ENCODE measurements at places on chromosomes 13 and 19. TPM values are rescaled to one million over a fixed set of nuclear protein-coding genes. Genes with fewer than 3 reads are reported as not detected.

ZNF790 gene
- 0.46 TPM for polyA plus RNA-seq

ITGBL1 gene
- not detected for polyA plus RNA-seq

LRG1 gene
- polyA plus RNA-seq: 14.4 TPM

ERICH4 gene
- not detected for polyA plus RNA-seq

GTF2F2 gene
- polyA plus RNA-seq: 8.1 TPM

CCDC122 gene
- polyA plus RNA-seq: 0.52 TPM

MEIS3 gene
- 0.36 TPM for polyA plus RNA-seq

- no peak for DNase-seq
Measured at GRCh38 chr19:38671654-38672053, 24.2 kb downstream of the ACTN4 start.

DNA sequence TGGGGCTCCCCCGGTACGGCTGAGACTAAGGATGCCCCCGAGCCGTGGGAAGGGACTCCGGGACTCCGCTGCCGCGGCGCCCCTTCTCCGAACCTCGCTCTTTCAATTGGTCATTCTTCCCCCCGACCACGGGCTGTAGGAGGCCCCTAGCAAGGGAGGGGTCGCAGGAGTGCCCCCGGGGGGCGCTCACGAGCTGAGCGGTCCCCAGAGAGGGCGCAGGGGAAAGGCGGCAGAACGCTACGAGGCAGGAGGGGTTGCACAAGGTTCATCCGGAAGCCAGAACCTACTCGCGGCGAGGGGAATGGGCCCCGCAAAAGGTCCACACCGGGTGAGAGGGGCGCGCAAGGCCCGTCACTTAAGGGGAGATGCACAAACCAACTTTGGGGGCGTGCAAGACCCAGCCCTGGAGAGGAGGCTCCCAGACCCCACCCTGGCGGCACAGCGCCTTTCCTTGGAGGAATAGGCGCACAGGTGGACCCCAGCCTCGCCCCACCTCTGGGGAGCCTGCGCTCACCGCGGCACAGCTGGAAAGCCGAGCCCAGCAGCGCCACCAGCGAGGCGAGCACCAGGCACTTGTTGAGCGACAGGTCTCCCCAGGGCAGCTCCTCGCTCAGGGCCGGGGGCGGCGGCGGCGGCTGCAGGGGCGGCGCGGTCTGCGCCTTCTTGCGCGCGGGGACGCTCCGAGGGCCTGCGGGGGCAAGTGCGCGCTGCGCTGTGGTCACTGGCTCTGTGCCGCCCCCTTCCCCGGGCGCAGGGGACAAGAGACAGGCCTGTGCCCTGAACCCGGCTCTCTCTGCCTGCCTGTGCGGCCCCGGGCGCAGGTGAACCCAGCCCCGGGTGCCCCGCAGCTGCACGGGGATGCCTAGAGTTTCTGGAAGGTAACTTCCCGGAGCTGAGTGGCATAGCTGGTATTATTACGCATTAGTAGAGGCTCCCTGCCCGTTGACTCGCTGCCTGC is 2.8 kb downstream of the JSRP1 start:
- no peak for DNase-seq

- no peak for DNase-seq
Measured at GRCh38 chr13:29101409-29101808, 281.3 kb downstream of the MTUS2 start.

GRCh38 chr19:40600570-40601133 is 517 bp upstream of the LTBP4 start:
- DNase-seq: no peak

DNA sequence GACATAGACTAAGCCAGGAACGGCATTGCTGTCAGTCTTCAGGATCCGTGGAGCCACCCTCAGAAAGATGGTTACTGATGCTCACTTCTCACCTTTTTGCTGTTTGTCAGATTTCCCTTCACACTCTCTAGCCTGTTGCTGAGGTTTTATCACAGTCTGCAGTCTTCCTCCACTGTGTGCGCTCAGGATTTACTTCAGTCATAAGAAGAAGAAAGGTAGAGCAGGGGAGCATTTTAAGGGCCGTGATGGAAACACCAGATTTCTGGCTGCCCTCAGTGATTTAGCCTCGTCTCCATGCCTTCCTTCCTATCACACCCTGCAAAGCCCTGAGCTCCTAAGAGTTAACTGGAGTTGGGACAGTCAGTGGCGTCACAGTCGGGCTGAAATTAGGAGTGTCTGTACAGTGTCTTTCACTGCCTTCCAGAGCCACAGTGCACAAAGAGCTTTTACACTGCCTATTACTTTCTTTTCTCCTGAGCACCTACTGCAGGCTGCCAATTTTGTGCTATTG is 60.0 kb upstream of the GPR183 start:
- DNase-seq: no peak

DNA sequence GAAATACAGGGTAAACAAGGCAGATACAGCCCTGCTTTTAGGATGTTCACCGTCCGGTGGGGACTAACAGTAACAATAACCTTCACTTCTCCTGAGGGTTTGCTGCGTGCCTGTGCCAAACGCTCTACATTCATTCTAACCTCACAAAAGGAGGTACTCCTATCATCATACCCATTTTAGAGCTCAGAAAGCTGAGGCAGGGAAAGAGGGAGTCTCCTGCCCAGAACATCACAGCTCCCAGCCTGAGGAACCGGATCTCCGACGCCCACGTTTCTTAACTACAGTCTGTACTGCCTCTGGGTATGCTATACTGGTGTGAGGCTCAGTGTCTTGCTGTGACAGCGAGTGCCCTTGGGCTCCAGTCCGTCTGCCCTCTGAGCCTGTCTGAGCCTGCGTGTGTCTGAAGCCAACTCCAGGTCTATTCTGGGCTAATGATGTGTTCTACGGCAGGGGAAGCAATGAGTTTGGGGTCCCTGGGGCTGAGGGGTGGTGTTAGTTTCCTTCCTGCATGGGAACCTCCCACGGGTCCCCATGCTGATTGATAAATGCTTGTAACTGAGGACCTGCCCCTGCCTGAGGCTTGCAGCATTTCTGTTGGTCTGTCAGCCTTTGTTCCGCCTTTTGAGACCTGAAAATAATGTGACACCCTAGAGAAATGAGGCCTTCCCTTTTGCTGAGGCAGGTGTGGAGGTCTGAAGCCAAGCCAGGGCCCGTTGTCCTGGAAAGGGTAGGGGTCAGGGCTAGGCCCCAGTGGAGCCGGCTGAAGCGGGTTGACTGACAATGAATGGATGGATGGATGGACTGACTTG is 4.9 kb downstream of the LIPE start:
- DNase-seq: no peak

DNA sequence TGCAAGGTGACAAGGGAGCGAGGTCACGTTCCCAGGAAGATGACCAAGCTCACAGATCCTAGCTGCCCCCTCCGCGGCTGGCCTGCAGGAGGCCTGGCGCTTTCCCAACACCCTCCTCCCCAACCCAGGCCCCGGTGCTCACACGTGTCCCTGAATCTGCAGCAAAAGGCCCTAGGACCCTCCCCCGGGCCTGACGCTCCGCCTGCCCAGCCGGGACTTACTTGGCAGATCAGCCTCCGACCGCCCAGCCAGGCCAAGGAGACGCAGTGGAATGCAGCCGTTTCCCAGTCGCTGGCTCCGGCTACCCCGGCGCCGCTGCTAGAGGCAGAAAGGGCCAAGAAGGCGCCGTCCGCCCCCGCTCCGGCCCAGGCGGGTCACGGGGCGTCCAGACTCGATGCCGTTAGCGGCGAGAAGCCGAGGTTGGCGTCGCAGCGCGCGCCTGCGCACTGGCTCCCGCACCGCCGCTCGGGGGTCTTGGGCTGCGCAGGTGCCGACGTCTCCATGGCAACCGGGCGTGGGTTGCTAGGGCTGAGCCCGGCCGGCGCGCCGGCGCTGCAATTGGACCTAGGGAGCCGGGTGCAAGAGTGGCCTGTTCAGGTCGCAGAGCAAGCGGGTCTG is at the start of gene PNMA8A:
Gene PNMA8A (minus strand): TSS at position 448 of the 618 bp plus-strand sequence. CDS start 528 bp downstream, outside the sequence.
- DNase-seq: no peak

DNA sequence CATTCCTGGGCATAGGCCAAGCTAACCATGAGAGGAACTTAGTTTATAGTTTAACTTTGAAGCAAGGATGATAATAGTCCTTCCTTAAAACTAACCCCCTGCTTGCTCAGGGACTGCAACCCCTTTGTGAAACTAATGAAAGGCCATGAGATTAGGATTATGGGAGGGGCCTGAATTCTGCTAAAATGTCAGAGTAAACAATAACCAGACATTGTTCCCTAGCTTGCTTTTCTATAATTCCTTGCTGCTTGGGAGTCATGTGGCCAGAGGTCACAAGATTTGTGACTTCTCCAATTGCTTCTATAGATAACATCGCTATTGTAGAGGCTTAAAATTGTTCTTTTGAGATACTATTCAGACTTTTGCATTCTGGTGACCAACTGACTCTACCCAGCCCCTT is 634.0 kb downstream of the TBC1D4 start:
- DNase-seq: no peak

DNA sequence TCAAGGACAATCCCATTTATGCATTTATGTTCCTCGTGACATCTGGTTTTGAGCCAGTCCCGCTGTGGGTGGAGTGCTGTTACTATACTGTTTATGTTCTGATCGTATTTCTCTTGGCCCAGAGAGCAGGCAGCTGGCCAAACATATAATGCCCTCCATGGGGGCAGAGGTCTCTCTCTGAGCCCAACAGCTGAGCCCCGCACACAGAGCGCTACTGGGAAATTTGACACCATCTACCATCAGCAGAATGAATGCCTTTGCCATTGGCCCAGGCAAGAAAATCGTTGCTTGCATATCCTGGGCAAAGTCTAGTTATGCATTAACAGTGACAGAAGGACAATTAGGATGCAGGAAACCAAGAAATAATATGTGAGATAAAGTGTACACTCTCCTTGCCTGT is 126.8 kb upstream of the CACNA1A start:
- DNase-seq: no peak

DNA sequence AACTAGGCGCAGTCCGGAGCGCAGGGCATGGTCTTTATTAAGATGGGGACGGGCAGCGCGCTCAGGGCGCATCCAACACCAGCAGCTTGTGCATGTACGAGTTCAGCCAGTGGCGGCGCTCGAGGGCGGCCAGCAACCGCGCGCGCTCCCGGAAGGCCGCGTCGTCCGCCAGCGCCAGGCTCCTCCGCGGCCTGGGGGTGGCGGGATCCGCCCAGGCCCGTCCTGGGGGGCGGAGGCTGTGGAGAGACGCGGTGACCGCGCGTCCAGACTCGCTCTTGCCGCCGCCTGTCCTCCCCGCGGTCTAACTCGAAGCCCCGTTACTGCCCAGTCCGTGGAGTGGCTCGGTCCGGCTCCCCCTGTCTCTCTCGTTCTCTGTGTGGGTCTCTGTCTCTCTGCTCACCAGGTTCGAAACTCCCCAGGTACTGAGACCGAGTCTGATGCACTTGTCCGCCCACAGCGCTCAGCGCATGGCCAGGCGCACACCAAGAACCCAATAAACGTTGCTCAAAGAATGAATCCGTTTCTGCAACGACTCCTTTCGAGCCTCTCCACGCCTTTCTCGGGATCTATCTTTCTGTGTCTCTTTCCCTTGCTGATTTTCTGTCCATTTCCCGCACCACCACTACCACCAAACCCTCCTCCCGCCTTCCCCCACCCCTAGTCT is 702 bp downstream of the PTH2 start:
- peak; percentile 22 for DNase-seq

GRCh38 chr19:10642473-10643171 is 11.5 kb upstream of the ILF3 start:
- no peak for DNase-seq

DNA sequence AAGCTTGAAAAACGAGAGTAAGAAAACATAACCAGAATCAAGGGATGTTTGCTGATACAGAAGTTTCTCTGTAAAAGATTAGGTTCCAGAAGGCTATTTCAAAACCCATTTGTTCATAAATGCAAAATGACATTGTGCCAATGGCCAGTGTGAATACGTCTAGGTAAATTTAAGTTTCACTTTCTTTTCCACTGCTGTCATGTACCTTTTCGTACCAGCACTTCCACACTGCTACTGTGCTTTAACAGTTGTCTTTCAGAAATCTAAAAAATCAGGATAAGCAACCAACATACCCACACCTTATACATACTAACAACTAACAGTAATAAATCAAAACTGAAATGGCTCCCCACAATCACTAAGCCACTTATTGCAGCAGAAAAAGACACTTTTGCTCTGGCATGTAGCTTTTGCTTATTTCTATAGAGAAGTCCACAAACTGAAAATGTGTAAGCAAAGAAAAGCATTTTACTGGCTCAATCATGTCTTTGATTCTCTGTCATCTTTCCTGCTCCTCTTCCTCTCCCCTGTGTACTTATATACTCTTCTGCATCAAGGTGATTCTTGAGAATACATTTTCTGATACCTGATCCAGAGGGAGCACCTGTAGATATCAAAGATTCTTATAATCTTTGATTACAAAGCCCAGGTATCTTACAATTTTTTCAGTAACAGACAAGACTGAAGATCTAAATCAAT is 34.3 kb downstream of the ELF1 start:
- peak; percentile 52 for DNase-seq

GRCh38 chr19:36136964-36137686 is 2.7 kb upstream of the CAPNS1 start:
- peak; percentile 54 for DNase-seq

GRCh38 chr13:32164622-32165268 is 133.2 kb downstream of the FRY start:
- peak; percentile 39 for DNase-seq

DNA sequence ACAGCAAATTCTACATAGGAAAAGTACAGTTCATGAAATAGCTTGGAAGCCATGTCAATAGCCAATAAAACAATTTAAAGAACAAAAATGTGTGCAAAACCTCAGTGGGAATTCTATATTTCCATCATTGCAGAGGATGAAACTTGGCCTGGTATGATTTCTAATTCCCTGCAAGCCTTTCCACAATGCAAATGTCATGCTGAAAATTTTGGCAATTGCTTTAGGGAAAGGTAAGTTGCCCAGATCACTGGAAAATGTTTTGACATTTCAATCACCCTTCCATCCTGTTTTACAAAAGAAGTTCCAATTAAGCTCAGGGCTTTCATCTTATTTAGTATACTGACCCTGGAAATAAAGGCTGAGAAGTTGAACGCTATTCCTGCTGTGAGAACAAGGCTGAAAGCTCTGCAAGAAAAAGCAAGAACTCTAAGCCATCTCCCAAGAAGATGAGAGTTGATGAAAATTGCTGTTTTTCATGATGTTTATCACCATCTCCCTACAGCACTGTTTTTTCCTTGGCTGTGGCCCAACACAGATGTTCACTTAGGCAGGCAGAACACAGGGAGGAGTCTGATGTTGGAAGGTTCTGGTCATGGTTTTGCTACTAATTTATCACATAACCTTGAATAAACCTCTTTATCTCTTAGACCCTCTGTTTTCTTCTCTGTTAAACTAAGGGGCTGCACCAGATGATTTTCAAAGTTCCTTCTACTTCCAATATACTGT is 263.7 kb downstream of the KCTD12 start:
- DNase-seq: no peak

DNA sequence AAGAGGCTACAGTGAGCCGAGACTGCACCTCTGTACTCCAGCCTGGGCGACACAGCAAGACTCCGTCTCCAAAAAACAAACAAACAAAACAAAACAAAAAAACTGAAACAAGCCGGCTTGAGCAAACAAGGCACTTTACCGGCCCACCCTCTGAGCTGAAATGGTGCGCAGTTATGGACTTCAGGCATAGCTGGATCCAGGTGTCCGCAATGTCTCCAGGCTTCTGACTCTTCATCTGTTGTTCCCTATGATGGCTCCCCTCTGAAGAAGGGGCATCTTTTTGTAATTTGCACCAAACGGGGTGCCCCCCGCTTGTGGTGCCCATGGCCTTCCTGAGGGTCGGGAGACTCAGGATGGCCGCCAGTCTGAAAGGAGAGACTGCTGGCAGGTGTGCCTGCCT is 6.2 kb downstream of the C2CD4C start:
- DNase-seq: no peak
